ENCODE measurements at places on chromosomes 6 and 20.

DNA sequence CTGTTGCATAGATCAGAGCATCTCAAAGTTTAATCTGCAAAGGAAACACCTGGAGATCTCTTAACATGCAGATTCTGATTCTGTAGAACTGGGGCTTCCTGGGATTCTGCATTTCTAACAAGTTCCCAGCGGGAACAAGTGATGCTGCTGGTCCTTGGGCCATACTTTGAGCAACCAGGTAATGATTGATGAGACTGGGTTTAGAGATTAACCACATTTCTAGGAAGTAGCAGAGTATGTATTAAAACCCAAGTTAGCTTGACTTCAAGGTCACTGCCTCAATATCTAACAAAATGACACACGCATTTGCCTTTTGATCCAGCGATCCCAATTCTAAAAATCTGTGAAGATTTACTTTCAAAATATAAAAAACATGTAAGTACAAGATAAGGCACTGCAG, 83.0 kb upstream of the DTNBP1 start:
- no peak for DNase-seq

DNA sequence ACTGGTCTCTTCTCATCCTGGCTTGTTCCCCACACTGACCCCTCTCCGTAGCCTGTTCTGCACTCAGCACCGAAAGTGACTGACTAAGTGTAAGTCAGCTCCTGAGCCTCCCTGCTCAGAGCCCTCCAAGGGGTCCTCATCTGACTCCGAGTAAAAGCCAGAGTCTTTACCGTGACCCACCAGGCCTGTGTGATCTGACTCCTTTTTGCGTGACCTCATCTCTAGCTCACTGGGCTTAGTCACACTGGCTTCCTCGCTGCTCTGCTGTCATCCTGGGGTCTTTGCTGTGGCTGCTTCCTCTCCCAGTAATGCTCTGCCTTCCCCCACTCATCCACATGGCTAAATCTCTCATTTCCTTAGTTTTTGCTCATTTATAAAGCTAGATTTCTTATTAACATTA, 116.6 kb downstream of the PLCB4 start:
- DNase-seq, result no peak

- DNase-seq, result no peak
Observed at GRCh38 chr6:136491754-136492153, 58.5 kb downstream of the MAP7 start.

- no peak for DNase-seq
Observed at GRCh38 chr20:43516251-43516824, 8.8 kb downstream of the L3MBTL1 start.

- DNase-seq, result peak; percentile 25
Observed at GRCh38 chr6:72042088-72042487, 155.7 kb downstream of the RIMS1 start.

DNA sequence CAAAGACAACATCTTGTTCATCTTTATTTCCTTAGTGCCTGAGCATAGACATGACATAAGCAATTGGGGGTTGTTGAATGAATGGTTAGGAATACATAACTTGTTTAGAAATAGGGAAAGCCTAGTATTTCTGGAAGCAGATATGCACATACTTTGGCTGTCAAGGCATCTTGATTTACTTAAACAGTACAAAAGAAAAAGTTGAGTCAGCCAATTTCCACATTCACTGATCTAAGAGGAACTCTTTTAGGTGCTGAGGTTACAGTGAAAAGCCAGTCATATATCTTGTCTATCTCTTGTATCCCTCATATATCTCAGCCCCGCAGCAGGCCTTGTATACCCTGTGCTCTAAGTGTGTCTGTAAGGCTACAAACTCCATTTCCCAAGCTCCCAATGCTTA, 11.6 kb downstream of the ZKSCAN4 start:
- DNase-seq, result no peak

DNA sequence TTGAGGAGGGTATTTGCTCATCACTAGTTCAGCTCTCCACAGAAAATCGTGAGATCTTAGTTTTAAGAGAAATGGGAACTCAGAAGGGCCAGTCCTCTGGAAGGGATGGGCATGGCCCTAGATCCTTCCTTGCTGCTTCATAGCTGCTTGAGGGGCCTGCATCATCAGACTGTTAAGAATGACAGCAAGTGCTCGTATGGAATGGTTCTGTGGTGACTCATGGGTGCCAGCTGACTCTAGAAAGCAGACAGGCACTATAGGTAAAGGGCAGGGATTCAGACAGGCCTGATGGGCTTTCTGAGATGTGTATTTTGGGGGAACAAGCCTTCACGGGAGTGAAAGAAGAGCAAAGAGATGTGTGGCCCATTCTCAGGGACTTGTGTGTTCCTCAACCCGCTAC, 90.8 kb downstream of the MYLK4 start:
- DNase-seq, result no peak
